ENCODE measurements at places on chromosomes 1 and 21.

GRCh38 chr1:106924360-106924759 is 132.1 kb upstream of the PRMT6 start:
- DNase-seq = no peak

- no peak for DNase-seq
These were observed 688.5 kb downstream of the MATN1 start for GRCh38 chr1:30034627-30035521.

- no peak for DNase-seq
These were observed 94.7 kb downstream of the CCDC185 start for GRCh38 chr1:223487887-223488259.

GRCh38 chr1:29388884-29389283 is 152.6 kb downstream of the PTPRU start:
- DNase-seq = no peak

DNA sequence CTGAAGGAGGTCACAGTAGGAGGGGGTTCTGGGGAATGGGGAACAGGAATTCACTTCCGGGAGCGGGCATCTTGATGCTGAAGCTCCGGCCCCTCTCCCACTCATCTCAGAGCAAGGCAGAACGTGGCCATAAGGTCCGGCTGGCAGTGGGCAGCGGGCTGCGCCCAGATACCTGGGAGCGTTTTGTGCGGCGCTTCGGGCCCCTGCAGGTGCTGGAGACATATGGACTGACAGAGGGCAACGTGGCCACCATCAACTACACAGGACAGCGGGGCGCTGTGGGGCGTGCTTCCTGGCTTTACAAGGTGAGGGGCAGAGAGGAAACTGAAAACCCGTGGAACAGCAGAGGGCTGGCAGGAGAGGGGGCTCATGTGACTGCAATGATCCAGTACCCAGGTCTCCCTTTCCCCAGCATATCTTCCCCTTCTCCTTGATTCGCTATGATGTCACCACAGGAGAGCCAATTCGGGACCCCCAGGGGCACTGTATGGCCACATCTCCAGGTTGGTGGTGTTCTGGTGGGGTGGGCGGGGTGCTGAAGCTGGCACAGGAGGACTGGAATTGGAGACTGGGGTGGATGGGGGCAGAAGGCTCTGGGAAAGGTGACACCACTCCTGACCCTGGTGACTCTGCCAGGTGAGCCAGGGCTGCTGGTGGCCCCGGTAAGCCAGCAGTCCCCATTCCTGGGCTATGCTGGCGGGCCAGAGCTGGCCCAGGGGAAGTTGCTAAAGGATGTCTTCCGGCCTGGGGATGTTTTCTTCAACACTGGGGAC is 3.0 kb downstream of the SLC27A3 start:
- no peak for DNase-seq

DNA sequence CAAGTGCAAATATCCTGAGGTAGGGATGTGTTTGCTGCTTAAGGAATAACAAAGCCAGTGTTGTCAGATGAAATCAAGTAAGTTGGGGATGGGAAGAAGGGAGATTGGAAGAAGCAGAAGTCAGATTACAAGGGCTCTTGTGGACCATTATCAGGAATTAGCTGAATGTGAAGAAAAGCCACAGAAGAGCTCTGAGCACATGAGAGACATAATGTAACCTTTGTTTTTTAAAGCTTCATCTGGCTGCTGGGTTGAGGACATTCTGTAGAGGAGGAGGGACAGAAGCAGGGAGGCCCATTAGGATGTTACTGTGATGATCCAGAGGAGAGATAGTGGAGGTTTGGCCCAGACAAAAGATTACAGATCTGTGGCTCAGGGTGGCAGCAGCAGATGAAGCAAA is 111.7 kb downstream of the DUSP10 start:
- no peak for DNase-seq

GRCh38 chr1:19651141-19651737 is 7.1 kb downstream of the NBL1 start:
- no peak for DNase-seq

DNA sequence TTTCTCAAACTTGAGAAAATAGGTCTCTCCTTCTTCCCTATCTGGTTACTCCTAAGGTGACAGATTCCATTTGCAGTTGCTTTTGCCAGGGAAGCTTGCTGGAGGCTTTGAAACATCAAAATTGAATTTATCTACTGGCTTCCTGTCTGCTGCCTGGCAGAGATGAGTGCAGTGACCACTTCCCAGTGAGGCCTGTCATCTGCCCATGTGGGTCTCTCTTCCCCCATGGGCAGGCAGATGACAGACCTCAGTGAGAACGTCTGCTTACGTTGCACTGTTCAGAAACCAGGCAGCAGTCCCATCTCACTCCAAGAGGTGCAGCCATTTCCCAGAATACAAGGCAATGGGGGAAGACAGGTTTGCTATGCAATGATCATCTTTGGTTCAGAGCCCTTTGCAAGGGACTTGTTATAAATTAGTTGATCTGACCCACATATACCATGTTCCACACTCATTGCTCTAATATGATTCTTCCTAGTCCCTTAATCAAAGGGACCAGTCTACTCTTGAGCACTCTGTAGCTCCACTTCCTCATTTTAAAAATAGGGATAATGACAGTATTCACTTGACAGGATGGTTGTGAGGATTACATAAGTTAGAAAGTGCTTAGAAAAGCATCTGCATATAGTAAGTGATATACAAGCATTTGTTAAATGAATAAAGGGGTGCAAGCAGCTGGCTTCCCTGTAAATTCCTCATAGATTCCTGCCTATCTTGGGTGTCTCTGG is 10.6 kb downstream of the PGBD5 start:
- no peak for DNase-seq

- DNase-seq = no peak
These were observed 5.6 kb downstream of the SPSB1 start for GRCh38 chr1:9298282-9298681.

GRCh38 chr1:230208619-230209261 is 141.7 kb downstream of the GALNT2 start:
- no peak for DNase-seq

GRCh38 chr1:111756124-111756513 is 418 bp downstream of the DDX20 start:
- DNase-seq = no peak

- no peak for DNase-seq
These were observed 210.3 kb downstream of the URB2 start for GRCh38 chr1:229836324-229836723.

- DNase-seq = no peak
These were observed 425.2 kb downstream of the RWDD3 start for GRCh38 chr1:95659166-95659565.

DNA sequence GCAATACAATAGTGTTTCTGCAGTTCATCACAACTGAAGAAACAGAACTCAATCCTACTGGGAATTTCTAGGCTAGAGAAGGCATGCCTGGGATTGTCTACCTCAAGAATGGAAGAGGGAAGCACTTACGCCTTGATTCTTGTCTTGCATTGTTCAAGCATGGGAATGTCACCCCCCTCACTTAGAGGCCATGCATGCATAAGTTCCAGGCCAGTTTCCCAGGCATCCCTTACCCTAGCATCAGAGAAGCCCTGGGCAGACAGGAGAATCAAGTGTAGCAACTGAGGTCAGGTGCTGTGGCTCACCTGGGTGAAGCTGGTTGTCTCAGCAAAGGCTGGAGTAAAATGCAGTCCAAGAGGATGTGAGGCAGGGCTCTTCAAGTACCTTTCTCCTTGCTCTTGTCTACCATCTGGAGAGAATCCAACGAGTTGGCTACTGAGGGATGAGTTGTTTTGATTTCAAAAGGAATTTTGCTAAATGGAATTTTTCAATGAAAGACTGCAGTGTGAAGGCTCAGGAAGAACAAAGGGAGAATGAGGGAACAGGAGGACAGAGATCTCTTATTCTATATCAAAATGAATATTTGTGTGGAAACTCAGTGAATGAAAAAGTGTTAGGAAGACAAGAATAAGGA is 174.3 kb downstream of the NEK7 start:
- no peak for DNase-seq

DNA sequence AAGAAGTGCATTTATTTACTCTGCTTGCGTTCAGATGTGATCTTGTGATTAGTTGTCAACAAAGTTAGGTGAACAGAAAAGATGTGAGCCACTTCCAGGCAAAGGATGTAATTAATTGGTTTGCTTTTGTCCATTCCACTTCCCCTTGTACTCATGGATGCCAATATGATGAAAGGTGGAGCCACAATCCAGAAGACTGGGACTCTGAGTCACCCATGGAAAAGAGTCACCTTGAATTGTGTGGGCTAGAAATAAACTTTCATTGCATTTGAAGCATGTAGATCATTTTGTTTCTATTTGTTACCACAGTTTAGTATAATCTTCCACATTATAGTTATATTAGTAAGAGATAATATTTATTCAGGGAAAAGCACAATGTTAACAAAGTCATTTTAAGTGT is 684.2 kb downstream of the LTN1 start:
- DNase-seq = no peak

- DNase-seq = no peak
These were observed 27.5 kb downstream of the RGL1 start for GRCh38 chr1:183832459-183832858.

Data from stimulated activated CD4-positive, alpha-beta T cell treated with anti-CD3 and anti-CD28 coated beads, TNF-alpha, amount 100 ng/mL, for 1 hour (primary cell).